Stimulated activated CD4-positive, alpha-beta T cell treated with anti-CD3 and anti-CD28 coated beads, Interleukin-4, amount 100 ng/mL, for 1 hour (primary cell): ENCODE measurements at places on chromosomes 4 and X.
A peak's percentile ranks its signal among the peaks of the same experiment; 100 is the strongest.

GRCh38 chr4:110041735-110042134 is 129.1 kb downstream of the EGF start:
- no peak for DNase-seq

DNA sequence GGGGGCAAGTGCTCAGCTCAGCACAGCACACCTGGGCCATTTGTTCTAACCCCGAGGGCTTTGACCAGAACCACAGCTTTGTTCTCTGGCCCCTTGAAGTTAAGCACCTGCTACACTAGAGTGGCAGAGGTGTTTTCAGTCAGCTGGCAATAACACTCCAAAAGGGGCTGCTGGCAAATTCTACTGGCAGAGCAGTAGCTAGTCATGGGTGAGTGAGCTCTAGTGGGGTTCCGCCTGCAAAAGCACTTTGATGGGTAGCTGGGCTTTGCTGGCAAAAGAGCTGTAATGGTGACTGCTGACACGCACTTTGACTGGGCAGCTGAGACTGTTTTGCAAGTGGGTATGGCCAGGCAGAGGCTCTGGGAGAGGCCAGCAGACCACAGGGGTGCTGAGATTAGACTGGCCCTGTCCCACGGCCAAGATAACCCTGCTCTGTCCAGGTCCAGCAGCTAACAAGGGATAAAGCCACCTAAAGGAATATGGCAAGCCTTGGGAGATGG is 65.2 kb upstream of the TENT5D start:
- DNase-seq: no peak

- DNase-seq: no peak
Measured at GRCh38 chr4:53306729-53307128, 59.1 kb downstream of the SCFD2 start.

GRCh38 chr4:116391020-116391419 is 694.4 kb downstream of the TRAM1L1 start:
- DNase-seq: no peak

- peak; percentile 13 for DNase-seq
Measured at GRCh38 chrX:68832101-68832416, 3.2 kb downstream of the EFNB1 start.

DNA sequence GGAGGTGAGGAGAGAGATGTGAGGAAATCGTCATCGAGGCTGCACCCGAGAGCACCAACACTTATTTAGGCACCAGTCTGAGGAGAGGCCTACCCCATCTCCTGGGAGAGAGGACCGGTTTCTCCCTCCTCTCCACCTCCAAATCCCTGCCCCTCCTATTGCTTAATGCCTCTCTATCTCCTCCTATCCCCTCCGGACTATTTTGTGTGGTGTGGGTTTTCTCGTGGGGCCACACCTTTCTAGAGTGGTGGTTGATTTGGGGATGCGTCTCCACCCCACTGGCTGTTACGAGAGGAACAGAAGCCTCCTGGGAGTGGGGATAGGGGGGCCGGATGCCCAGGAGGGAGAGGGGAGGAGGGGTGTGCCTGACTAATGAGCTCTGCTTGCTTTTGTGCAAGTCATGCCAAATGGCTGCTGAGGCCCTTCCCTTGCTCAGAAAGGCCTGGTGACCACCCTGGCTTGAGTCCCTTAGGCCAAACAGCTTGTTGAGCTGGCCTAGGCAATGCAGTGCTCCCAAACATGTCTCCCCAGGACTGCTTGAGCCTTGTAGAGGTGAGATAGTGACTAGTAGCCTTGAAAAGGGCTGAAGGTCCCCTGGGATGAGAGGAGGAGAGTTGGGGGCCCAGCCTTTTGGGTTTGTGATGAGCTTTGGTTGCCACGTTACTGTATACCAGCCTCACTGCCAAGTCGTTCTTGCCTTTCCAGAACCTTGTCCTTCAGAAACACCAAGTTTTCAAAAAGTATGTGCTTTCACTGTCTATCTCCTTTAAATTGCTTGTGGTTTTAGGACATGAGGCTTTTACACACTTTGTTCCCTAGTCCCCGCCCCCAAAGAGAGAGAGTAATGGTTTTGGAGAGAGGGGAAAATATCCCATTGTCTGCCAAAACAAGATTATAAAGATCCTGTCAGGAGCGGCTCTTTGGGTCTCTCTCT is 1.2 kb downstream of the MSN start:
- DNase-seq: peak; percentile 60

- DNase-seq: no peak
Measured at GRCh38 chr4:87633243-87633642, 16.8 kb upstream of the DMP1 start.

DNA sequence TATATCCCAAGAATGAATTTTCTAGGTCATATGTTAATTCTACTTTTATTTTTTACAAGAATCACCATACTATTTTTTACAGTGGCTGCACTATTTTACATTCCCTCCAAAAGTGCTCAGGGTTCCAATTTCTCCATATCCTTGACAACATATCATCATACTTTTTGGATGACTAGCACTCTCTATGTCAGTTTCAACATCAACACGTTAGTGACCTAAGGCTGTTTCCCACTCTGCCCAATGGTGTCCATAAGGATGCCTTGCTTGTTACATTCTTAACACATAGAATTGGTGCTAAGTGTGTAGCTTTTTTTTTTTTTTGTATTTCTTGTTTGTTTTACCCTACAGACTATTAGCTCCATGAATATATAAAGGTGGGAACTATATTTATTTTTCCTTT is 175.4 kb downstream of the PCDH10 start:
- DNase-seq: no peak
